Activated gamma-delta T cell treated with Interleukin-2 at 50 U/mL for 16 hours (primary cell): ENCODE measurements at places on chromosomes 12 and 14.

GRCh38 chr14:73238424-73238852 is 1.1 kb downstream of the PAPLN start:
- no peak for DNase-seq

DNA sequence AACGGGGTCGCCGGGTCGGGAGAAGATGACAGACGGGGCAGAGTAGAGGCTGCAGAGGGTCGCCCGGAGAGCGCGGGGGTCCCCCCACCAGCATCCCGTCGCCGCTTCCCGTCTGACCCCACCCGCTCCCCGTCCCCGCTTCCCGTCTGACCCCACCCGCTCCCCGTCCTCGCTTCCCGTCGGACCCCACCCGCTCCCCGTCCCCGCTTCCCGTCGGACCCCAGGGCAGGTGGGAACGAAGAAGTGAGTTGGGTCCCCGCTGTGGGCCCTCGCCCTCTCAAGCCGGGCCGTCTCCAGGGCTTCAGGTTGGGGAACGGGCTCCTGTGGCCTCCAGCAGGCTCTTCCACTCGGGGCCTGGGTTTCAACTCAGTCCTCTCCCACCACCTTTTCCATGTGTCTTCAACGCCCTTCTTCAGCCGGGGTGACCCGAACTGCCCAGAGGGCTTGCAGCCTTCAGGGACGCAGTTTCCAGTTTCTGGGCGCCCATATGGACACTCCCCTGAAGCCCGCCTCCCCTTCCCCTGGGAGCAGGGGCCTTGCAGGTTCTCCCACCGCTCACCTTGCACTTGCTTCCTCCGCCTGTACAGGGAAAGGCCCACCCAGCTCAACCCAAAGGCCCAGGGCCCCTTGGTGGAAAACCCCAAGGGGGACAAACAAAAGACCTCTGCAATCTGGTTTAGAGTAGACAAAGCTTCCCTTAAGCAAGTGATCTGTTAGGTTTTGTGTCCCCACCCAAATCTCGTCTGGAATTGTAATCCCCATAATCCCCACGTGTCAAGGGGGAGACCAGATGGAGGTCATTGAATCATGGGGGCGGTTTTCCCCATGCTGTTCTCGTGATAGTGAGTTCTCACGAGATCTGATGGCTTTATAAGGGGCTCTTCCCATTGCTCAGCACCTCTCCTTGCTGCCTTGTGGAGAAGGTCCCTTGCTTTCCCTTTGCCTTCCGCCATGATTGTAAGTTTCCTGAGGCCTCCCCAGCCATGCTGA is 66.5 kb downstream of the TNFAIP2 start:
- DNase-seq = no peak

DNA sequence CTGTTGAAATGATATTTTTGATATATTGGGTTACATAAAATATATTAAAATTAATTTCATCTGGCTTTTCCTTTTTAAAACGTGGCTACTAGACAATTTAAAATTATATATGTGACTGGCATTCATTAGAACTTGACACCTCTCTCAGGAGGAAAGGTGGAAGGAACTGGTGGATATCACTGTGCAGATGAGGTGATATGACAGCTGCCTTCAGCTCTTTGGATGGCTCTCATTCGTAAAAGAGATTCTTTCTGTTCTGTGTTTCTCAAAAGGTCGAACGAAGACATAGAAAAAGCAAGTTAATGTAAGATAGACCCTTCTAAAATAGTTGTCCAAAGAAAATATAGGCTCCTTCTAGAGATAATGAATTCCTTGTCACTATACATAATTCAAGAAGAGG is 36.6 kb downstream of the CRADD start:
- no peak for DNase-seq

DNA sequence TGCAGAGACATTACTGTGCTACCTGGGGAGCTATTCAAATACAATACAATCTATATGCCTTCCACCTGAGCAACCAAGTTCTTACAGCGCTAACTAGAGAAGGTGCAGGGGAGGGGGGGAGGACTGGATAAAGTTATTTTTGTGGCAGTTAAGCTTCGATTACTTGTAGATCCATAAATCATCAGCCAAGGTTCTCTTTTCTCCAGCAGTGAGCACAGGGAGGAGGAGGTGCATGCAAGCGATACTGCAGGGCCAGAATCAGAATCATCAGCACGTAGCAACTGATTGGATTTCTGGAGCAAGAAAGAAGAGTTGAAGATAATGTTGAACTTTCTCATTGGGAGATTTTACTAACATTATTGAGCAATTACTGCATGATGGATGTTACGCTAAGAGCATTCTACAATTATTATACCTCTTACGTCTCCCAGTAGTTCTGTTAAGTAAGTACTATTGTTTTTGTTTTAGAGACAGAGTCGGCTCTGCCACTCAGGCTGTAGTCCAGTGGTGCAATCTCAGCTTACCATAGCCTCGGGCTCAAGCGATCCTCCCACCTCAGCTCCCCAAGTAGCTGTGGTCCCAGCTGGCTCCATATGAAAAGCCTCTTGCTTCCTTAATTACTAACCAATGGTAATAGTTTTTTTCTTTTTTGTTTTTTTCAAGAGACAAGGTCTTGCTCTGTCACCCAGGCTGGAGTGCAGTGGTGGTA is 74.6 kb upstream of the EEA1 start:
- no peak for DNase-seq

DNA sequence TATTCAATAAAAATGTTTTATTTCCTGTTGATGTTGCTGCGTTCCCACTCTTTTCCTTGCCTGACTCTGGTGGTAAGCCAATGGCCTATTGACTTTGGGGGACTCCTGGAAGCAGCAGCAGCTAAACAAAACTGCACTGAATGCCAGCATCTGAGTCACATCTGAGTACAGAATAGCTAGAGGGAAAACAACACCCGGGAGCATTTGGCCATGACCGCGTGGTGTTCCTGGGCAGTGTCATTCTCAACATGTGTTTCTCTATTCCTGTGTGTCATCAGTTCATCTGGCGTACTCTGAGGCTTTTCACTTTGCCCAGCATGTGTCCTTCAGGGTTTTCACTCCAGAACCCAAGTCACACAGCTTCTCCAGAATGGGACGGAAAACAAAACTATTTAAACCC is 238.8 kb downstream of the PAWR start:
- DNase-seq = no peak

DNA sequence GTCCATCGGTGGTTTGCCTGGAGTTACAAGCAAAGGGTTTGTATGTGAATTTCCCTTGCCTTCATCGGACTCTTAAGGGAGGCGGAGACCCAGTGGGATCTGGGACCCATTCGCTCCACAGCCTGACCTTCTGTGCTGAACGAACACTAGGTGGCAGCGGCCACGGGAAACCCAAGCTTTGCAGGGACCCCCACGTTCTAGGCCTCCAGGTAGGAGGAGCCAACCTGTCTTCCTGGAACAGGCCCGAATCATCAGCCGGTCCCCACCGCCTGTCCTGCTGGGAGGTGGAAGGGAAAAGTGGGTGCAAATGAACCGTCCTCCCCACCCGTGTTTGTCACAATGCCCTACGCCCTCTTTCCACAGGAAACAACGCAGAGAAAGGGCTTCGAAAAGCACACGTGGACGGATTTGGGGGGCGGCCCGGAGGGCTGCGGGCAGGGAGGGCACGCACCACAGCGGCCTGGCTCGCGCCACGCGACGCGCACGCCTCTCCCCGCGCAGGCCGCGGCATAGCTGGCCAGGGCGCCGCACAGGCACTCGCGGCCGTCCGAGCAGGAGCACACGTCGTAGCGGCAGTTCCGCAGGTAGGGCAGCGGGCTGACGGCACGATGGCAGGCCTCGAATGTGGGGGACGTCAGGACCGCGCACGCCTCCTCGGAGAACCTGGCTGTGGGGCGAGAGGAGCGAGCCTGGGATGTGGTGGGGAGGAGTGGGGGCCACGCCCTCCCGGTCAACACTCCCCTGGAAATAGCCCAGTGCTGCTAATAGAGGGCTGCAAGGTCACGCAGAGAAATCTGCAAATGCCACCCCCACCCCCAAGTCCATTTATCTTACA is 67.8 kb downstream of the VWF start:
- peak; percentile 50 for DNase-seq

- DNase-seq = no peak
Observed at GRCh38 chr12:116863275-116863767, 17.9 kb downstream of the HRK start.

- no peak for DNase-seq
Observed at GRCh38 chr12:129393357-129393937, 510.4 kb downstream of the TMEM132D start.

DNA sequence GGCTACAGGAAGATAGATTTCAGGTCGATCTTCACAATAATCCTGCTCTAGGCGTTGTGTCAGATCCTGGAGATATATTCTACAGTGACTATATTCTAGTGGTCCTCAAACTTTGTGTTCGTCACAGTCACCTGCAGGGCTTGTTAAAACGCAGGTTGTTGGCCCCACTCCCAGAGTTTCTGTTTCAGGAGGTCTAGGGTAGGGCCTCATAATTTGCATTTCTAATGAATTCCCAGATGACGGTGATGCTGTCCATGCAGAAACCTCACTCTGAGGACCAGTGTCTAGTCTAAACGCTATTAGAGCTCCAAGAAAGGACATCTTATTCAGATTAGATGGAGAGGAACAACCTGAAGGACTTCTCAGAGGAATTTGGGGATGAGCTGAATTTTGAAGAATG is 13.2 kb upstream of the SLC6A13 start:
- DNase-seq = no peak

DNA sequence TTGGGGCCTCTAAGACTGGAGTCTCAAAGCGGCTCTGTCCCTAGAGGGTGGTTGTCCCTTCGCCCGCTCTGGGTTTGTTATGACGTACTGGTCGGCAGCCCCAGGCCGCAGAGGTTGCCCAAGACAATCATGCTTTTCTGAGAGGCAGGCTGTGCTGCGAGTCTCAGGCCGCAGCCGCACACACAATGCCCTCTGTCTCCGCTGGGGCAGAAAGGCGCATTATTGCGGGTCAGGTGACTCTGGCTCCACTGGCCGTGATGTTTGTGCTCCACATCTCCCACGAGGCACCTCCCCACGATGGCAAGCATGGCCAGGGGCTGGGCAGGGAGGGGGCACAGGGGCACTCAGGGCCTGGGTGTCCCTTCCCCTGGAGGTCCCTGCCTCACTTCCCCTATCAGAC is 21.0 kb upstream of the PLEKHG3 start:
- no peak for DNase-seq

GRCh38 chr14:54767450-54767849 is 135.2 kb downstream of the GCH1 start:
- no peak for DNase-seq

DNA sequence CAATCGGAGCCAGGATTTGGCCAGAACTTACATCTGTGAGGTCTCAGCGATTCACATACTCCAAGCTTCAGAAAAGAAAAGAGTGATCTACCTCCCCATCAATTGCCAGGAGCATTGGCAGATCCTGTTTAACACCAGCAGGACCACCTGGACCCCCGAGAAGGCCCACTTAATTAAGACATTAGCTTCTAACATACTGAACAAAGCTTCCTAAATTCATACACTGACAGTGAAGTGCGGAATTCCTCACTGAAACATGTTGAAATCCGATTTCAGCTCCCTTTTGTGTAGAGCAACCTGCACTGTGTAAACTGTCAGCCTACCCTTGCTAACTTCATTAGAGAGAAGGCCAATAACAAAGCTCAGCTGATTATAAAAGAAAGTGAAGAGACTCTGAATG is 274.0 kb downstream of the NOVA1 start:
- DNase-seq = no peak

DNA sequence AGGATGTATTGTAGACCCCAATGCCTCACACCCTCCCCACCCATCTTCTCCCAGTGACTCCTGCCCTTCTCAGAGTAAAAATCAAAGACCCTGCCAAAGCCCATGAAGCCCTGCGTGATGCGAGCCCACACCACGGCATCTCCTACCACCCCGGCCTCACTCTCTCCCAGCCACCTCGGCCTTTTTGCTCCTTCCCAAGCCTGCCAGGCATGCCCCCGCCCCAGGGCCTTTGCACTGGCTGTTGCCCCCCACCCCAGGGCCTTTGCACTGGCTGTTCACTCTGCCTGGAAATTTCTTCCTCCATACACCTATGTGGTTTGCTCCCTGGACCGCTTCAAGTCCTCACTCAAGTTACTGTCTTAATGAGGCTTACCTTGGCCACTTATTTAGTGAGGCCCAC is 5.0 kb upstream of the CHGA start:
- no peak for DNase-seq

GRCh38 chr14:89616852-89617341 is 199.9 kb upstream of the FOXN3 start:
- peak; percentile 41 for DNase-seq

DNA sequence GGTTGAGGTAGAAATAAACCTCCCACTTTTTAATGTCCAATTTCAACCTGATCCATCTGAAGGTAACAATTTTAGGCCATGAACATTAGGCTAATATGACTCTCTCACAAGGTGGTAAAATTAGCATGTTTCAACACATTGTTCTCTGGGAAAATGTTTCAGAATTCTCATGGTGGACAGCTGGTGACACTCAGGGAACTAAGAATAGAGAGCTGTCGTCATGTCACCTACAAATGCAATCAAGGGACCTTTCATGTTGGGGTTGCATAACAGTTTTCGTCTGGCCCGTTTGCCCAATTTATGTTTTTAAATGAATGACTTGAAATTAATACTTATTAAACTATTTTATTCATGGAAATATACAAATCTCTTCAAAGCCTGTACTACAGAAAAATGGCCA is 180.7 kb upstream of the PRICKLE1 start:
- no peak for DNase-seq

DNA sequence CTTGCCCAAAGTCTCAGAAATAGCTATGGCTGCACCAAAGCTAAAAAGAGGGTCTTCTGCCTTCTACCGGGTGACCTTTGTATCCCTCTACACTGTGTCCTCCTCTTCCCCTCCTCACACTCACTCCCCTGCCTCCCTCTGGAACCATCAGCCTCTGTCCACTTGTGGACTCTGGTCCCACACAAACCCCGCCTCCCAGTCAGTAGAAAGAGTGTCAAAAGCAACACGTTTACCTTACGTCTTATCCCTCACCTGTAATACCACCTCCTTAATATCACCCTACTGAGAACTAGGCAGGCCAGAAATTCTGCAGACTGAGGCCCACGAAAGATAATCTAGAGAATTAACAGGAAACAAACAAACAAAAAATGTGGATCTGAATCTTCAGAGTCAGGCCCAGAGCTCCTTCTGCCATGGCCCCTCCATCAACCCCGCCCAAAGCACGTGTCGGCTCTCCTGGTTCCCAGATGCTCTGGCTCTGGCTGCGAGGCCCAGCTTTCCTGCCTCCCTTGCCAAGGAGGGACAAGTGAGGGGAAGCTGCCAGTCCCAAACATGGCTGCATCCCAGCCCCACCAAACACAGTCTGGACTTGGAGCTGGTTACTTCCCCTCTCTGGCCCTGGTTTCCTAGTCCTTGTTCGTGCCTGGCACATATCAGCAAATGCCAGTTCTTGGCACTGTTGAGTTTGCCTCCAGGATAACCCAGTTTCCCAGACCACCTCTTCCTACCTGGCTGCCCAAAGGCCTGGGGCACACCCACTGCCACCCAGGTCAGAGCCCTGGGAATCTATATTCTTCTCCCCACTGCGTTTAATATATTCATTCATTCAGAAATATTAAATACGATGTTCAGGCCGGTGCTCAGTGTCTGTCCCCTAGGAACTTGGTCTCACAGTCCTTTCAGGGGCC is 2.7 kb downstream of the ACTN1 start:
- DNase-seq = no peak

- no peak for DNase-seq
Observed at GRCh38 chr14:22337521-22337920, 251.5 kb downstream of the DAD1 start.

GRCh38 chr14:64614805-64615391 is 65.1 kb downstream of the PPP1R36 start:
- DNase-seq = no peak
